Progenitor cell of endocrine pancreas (in vitro differentiated cells): ENCODE measurements at places on chromosomes 3 and 15.

- DNase-seq, result no peak
Observed at GRCh38 chr3:22594990-22595389, 608.1 kb upstream of the UBE2E2 start.

- no peak for DNase-seq
Observed at GRCh38 chr3:79661896-79662295, 105.9 kb downstream of the ROBO1 start.

DNA sequence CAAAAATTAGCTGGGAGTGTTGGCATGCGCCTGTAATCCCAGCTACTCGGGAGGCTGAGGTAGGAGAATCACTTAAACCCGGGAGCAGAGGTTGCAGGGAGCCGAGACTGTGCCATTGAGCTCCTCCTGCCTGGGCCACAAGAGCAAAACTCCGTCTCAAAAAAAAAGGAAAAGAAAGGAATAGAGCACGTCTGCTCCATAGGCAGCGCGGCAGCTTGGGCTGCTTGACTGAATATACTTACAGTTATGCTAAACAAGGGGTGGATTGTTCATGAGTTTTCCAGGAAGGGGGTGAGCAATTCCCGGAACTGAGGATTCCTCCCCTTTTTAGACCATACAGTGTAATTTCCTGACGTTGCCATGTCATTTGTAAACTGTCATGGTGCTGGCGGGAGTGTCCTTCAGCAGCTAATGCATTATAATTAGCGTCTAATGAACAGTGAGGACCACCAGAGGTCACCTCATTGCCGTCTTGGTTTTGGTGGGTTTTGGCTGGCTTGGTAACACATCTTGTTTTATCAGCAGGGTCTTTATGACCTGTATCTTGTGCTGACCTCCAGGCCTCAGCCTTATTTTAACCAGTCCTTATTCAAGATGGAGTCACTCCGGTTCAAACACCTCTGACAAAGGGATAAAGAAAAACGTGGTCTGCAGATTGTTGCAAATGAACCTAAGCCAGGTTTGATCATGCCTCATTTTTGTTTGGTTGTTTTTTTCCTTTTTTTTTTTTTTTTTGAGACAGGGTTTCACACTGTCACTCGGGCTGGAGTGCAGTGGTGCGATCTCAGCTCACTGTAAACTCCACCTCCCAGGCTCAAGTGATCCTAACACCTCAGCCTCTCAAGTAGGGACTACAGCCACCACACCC lies 24.9 kb upstream of the SENP5 start:
- no peak for DNase-seq

DNA sequence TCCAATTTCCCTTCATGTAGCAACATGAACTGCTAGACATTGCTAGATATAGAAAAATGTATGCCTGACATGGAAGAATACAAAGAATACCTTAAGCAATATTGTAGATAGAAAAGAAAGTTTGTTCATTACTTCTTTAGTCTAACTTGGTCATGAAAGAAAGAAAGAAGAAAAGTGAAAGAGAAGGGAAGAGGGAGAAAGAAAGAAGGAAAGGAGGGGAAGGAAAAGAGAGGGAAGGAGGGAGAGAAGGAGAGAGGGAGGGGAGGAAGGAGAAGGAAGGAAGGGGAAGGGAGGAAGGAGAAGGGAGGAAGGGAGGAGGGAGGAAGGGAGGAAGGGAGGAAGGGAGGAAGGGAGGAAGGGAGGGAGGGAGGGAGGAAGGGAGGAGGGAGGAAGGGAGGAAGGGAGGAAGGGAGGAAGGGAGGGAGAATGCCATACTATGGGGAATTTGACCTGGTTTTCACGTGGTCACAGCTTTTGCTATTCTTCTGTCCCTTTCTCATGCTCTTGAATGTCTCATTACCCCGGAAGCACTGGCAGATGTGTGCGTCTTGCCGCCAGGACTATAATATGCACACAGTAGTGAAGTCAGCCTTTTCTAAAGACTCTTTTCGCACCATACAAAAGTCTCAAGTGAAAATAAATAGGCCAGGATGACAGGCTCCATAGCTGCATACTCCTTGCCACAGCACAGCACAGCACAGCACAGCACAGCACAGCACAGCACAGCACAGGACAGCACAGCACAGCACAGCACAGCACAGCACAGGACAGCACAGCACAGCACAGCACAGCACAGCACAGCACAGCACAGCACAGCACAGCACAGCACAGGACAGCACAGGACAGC lies 78.2 kb downstream of the CHAC1 start:
- no peak for DNase-seq

- no peak for DNase-seq
Observed at GRCh38 chr3:151740581-151740980, 6.9 kb downstream of the AADACL2 start.

GRCh38 chr3:136070953-136071949 lies 105.7 kb downstream of the PPP2R3A start:
- DNase-seq, result no peak
